ENCODE measurements at places on chromosomes 1 and 21.

DNA sequence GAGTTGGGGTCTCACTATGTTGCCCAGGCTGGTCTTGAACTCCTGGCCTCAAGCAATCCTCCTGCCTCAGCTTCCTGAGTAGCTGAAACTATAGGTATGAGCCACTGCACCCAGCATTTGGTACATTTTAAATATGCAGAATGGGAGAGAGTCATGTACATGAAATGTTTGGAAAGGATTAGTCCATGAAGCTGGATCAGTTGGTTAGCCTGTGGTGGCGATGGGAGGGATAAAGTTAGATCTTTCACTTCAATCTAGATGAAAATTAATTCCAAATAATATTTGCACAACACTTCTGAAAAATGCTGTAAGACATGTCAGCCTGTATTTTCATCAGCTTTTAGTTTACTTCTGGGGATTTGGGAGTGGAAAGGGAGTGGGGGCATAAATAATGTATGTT, 188.9 kb downstream of the HUNK start:
- DNase-seq, result no peak

DNA sequence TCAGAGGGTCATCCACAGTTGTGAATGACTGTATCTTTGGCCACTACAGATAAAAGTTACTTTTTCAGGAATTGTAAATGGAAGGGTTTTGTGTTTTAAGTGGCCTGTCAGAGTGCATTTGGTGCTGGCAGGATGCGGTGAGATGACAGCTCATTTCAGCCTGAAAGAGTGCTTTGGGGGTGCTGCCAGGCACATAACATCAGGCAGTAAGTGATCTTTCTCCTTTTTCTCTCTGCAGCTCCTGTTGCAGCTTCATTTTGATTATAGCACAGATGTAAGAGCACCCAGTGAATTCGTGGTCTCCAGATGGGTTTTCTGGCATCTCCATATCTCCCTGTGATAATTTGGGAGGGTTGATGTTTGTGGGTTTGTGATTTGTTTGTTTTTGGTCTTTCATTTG, 14.8 kb upstream of the FAM163A start:
- DNase-seq, result no peak

DNA sequence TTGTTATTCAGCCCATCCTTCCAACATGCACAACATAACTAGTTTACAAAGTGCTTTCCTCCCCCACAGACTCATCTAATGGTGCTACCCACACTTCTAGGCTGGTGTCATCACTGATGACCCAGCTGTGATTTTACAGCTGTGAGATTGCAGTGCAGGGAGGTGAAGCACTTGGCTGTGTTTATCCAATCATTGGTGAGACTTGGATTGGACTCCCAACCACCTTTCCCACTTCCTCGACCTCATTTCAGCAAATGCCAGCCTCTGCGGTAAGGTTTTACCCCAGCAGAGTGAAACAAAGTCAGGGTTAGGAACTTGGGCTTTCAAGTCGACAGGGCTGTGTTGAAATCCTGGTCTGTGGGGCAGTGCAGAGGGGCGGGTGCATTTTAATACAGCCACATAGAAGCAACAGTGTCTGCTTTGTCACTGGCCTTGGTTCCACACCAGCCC, 22.1 kb downstream of the ECHDC2 start:
- DNase-seq, result no peak

GRCh38 chr1:43402089-43402865, 12.6 kb downstream of the SZT2 start:
- DNase-seq, result no peak

GRCh38 chr1:86888327-86888726, 25.6 kb downstream of the SELENOF start:
- DNase-seq, result no peak

- no peak for DNase-seq
Measured at GRCh38 chr1:226549937-226550671, 1.5 kb downstream of the STUM start.

GRCh38 chr1:12112711-12113161, 49.6 kb downstream of the TNFRSF8 start:
- DNase-seq, result no peak

DNA sequence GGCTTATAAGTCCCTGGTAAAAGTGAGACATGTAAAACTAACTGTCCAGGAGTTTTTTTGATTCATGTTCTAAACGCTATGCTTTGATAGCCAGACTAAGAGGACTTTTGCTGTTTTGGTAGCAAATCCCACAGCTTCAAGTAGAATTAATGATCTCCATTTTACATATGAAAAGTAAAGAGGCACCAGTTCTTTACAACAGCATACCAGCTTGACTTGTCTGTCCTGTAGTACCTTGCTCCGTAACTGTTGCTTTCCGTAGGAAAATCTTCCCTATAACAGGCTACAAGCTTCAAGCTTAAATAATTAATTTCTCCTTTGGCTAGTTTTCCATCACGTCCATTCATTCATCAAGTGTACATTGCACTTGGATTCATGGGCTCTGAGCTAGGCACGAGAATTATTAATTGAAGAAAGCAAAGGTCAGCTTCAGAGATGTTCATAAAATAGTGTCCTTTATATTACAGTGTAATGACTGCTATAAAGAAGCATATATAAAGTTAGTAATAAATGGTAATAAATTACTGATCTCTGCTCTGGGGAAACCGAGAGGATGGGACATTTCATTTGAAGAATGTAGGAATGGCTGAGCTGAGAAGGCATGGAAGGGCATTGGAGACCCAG, 29.2 kb downstream of the B3GALT5 start:
- DNase-seq, result no peak

- DNase-seq, result no peak
Measured at GRCh38 chr1:6967431-6968111, 182.3 kb downstream of the CAMTA1 start.

DNA sequence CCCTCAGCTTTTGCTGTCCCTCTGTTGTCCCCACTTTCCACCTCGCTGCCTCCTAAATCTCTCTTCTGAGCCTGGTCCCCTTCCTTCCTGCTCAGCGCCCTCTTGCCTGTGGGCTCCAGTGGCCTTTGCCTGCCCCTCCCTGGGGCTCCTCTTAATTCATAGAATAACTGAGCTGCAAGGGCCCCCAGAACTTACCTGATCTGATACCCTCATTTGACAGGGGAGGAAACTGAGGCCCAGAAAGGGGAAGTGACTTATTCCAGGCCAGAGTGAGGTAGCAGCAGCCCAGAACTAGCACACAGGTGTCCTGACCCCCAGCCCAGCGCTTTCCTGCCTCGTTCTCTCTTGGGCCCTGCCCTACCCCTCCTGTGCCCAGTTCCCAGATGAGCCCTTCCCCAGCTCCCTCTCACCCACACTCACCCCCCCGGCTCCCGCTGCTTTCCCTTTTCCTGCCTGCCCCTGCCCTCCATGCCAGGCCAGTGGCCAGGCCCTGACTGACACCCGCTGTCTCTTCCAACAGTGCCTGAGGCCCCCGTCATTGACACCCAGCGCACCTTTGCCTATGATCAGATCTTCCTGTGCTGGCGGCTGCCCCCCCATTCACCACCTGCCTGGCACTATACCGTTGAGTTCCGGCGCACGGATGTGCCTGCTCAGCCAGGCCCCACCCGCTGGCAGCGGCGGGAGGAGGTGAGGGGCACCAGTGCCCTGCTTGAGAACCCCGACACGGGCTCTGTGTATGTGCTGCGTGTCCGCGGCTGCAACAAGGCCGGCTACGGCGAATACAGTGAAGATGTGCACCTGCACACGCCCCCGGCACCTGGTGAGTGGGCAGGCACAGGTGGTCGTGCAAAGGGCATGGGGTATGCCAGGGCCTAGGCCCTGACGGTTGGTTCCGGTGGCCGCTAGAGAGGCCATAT, 5.7 kb downstream of the TRIM46 start:
- DNase-seq, result no peak

DNA sequence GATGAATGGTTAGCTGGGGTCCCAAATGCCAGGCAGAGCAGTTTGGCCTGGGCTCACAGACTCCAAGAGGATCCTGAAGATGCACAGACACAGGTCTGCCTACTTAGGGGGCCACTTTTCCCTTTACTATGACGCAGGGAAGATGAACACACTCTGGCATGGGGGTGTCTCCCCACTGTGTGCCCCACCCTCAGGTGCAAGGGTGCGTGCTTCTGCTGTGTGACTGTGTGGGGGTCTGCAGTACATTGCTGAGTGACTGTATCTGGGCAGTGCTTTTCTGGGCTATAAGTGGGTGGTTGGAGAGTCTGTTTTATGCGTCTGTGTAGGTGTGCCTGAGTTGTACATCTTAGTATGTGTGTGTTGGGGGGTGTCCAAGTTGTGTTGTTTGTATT, 3.8 kb downstream of the NR0B2 start:
- DNase-seq, result no peak

DNA sequence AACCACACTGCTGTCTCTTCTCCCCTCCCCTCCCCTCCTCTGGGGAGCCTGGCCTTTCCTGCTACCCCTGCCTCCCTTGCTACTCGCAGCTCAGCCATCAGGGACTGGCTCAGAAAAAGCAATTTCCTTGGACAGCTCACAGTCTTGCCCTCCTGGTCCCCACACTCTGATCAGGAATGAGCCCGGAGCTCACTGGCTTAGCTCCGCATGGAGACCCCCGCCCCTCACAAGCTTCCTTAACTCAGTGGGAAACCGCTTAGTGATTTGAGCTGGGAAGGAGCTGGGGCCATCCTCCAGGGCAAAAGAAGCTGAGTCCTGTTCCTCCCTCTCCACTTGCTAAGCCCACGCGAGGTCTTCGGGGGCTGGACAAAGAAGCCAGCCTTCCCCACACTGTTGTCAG, 70.3 kb upstream of the ACTL8 start:
- DNase-seq, result no peak

DNA sequence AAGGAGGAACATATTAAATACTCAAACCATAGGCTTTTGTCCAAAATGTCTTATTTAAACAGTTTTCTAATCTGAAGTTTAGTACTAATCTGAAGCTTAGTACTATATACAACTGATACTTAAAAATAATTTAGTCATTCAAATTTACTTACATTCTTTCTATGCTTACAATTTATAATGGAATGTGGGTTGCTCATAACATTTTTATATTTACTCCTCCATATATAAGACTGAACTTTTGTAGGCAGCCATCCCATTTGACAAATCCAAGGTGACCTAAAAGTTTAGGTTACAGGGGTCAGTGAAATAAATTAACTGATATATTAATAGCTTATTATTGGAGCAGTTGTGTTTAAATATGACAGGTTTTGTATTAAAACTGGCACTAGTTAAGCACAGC, 570.6 kb downstream of the DPYD start:
- no peak for DNase-seq

- DNase-seq, result no peak
Measured at GRCh38 chr1:42830631-42831030, 13.4 kb upstream of the SVBP start.

DNA sequence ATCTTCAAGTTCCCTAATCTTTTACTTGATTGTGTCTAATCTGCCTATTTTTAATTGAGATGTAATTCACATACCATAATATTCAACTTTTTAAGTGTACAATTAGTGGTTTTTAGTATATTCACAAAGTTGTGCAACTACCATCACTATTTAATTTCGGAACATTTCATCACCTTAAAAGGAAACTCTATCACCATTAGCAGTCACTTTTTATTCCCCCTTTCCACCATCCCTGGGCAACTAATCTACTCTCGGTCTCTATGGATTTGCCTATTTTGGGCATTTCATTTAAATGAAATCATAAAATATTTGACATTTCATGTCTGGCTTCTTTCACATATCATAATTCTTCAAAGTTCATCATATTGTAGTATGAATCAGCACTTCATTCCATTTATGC, 30.6 kb upstream of the HYI start:
- no peak for DNase-seq

DNA sequence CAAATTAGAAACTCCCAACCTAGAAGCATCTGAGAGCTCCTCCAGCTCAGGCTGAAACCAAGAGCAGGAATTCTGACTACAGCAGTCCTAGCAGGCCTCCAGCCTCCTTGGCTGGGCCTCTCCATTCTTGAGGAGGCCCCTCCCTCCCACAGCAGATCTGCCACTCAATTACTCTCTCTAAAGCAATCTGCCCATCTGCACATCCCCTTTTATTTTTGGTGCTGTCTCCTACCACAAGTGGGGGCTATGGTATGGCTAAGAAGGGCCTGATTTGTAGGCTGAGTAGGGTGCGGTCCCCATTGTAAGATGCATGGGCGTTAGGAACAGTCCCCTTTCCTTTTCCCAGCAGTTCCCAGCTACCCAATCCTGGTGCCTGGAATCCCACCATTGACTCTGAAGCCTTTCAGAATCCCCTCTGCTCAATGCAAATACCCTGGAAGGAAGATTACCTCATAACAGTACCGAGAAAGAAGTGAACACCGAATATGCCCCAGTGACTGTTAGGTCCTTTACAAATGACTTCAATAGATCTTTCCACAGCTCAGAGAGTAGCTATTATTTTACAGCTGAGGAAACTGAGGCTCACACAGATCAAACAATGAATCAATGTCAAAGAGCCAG, 11.6 kb upstream of the TTC39A start:
- DNase-seq, result no peak

- DNase-seq, result no peak
Measured at GRCh38 chr1:18929686-18930085, 26.8 kb downstream of the IFFO2 start.

DNA sequence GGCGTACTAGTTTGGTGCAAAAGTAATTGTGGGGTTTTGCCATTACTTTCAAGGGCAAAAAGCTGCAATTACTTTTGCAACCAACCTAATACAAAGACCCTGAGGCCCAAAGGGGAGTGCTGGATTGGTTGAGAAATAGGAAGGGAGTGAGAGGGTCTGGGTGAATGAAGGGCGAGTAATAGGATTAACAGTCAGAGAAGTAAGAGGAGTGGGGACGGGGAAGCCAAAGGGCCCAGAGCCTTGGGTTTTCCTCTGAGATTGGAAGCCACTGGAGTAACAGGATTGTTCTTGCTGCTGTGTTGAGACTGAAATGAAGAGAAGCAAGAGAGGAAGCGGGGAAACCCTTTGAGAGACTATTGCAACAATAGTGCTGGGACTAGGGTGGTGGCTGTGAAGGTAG, 19.0 kb upstream of the PRELP start:
- no peak for DNase-seq

DNA sequence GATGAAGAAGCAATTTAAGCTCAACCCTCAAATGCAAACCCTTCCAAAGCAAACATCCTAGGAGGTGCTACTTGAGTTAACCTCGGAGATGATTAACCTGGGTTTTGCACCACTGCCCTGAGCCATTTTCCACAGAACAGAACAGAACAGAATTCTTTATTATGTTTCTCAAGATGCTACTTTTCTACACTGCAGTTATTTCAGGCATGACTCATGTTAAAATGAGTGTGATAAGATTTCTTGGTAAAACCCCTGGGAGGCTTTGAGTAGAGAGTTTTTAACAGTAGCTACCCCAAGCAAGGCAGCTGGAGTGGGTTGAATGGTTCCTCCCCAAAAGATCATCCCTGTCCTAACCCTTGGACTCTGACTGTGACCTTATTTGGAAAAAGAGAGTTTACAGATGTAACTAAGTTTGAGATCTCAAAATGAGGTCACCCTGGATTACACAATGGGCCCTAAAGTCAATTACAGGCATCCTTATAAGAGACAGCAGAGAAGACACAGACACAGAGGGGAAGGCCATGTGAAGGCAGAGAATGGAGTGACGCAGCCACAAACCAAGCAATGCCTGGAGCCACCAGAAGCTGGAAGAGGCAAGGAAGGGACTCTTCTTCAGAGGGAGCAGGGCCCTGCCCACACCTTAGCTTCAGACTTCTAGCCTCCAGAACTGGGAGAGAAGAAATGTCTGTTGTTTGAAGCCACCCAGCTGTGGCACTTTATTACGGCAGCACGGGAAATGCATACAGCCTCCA, 153.4 kb downstream of the ETS2 start:
- no peak for DNase-seq

- DNase-seq, result no peak
Measured at GRCh38 chr1:151402764-151403163, 3.4 kb downstream of the PSMB4 start.
